ENCODE measurements at places on chromosomes 7 and 10. TPM values are rescaled to one million over a fixed set of nuclear protein-coding genes. Genes with fewer than 3 reads are reported as not detected.

DNA sequence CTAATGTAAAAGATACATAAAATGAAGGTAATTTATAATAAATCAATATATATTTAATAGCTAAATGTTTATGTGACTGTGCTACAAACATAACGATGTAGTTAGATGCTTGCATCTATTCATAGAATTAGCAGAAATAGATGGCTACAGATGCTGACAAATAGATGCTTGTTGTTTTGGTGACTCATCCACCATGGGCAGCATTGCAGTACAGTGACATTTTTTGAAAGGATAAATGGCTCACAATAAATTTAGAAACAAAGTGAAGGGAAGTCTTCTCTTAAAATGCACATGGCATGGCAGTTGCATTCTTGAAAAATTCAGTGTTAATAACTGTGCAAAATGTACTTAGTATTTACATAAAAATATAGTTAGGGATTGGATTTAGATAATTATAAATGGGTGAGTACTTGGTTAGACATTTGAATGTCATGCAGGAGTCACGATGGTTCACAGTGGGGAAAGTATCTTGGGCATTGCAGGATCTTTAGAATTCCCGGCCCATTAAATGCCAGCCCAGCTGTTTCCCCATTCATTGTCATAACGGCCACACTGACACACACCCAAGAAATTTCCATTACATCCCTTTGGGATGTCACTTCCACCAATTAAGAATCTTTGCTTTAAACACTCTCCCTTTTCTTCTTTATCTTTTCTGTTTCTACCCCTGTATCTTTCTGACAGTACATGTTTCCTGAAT lies 564.1 kb downstream of the ATRNL1 start:
- DNase-seq: no peak

DNA sequence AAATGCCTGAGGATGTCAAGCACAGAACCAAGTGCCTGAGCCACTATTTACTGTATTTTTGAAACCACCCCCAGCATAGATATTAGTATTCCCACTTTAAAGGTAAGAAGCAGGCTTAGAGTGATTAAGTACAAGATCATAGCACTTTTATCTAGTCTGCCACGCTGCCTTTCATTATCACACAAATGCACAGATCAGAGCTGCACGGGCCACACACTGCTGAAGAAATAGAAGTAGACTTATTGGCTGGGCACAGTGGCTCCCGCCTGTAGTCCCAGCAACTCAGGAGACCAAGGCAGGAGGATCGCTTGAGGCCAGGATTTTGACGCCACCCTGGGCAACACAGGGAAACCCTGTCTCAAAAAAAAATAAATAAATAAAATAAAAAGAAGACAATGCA lies 38.2 kb downstream of the NCAPG2 start:
- DNase-seq: no peak

GRM3 gene
- 22.1 TPM for total RNA-seq

DDX50 gene
- total RNA-seq: 51.8 TPM

GRCh38 chr7:157278791-157279724 lies 57.7 kb upstream of the DNAJB6 start:
- no peak for DNase-seq

TMEM213 gene
- total RNA-seq: not detected

DNA sequence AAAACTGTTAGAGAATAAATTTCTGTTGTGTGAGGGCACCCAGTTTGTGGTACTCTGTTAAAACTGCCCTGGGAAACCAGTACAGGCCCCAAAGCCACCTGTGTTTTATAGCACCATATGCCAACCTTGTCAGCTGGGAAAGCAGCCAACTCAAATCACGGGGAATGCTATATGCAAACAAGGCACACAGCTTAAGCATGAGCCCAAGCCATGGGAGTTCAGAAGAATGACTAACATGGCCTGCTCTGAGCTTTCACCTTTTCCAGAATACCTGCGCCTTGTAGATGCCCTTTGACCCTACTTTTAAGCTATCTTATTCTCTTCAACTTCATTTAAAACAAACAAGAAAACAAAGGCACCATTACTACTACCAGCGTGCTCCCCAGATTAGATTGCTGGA lies 5.5 kb upstream of the SLC25A13 start:
- no peak for DNase-seq

- DNase-seq: no peak
Observed at GRCh38 chr7:90723866-90724265, 127.7 kb downstream of the CDK14 start.

ABCA13 gene
- 0.66 TPM for total RNA-seq

PLAC9 gene
- total RNA-seq: 7.6 TPM

GRCh38 chr7:5872326-5872725 lies 8.3 kb upstream of the OCM start:
- peak; percentile 47 for DNase-seq

DNA sequence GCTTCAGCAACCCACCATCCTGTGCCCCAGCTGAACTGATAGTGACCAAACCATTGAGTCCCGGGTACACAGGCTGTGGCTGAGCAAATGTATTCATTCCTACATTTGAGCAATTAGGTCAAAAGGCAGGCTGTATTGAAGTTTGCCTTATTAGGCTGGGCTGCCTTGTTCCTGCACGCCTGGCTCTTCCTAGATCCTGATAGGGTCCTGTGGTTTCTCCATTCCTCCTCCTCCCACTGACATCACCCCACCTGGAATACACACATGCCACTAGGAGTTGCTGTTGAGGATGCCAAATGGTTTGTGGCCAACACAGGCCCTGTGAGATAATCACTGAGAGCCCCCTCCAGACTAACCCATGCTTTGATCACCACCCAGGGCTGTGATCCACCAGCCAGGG lies 66.4 kb upstream of the FGFR2 start:
- no peak for DNase-seq

DNA sequence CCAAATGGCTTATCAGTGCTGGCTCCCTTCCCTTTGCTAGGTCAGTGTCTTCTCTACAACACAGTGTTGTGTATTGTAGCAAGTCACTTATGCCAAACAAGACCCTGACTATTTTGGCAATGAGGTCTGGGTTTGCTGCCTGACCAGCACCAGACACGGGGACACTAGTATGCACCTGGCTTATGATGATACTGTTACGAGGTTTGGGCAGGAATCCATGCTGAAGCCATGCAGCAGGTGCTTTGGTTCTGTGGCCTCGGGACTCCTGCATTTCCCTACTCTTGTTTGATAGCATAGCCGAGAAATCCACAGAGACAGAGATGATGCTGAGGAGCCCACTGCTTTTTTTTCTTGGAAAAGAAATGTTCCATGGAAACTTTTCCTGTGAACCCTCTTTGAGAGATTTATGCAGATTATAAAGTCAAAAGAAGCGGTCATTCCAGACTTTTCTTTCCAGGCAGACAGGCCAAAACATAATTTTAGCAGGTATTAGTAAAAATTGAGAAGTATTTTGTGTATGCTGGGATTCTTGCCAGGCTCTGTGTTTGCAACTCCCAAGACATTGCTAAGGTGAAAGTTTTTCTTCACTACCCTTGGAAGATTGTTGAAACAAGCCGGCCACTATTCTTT lies 291.1 kb downstream of the BBS9 start:
- no peak for DNase-seq

GRCh38 chr7:25775999-25776743 lies 375.8 kb upstream of the NFE2L3 start:
- DNase-seq: peak; percentile 33

RBP4 gene
- 2.3 TPM for total RNA-seq

DNA sequence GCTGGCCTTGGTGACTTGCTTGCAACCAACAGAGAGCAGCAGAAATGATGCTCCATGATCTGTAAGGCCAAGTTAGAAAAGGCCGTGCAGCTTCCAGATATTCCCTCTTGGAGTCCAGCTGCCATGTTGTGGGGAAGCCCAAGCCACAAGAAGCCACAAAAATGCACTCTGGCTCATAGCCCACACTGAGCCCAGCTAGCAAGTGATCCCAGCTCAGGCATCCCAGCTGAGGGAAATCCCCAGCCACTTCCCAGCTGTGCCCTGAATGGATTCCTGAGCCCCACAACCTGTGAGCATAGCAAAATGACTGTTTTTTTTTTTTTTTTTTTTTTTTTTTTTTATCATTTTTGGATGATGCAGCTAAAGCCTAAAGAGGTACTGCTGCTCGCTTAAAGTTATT lies 11.1 kb upstream of the SDK1 start:
- no peak for DNase-seq

- DNase-seq: no peak
Observed at GRCh38 chr7:97847791-97848190, 24.4 kb downstream of the ASNS start.

DNA sequence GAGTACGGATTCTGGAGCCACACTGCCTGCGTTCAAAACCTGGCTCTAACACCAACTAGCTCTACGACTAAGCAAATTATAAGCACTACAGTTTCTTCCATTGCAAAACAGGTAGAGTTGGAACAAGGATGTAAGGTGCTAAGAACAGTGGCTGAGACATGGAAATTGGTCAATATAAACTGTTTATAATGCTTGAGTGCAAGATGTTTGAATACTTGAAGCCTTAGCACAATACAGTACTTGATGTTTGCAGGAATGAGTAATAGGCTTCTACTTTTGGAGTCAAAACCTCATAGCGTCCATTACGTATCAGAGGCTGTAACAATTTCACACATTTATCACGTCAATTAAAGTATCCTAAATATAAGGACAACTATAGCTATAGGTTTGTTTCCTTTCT lies 6.9 kb downstream of the NT5C2 start:
- DNase-seq: no peak

MAT1A gene
- 0.50 TPM for total RNA-seq

DNA sequence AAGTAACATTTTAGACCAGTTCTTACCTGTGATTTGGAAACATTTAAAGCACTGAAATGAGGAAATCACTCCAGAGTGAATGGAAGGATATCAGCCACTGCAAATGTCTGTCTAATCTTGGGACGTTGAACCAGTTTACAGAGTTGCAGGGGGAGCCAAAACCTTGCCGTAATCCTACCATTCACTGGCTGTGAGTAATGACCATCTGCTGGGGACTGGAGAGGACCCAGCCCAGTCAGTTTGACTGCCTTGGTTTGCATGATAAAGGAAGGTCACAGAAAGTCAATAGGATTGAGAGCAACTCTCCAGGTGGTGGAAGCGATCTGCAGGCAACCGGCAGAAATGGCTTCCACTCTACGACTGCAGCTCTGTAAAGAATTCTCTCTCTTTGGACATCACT lies 167.2 kb downstream of the AKR1D1 start:
- DNase-seq: peak; percentile 80

DNA sequence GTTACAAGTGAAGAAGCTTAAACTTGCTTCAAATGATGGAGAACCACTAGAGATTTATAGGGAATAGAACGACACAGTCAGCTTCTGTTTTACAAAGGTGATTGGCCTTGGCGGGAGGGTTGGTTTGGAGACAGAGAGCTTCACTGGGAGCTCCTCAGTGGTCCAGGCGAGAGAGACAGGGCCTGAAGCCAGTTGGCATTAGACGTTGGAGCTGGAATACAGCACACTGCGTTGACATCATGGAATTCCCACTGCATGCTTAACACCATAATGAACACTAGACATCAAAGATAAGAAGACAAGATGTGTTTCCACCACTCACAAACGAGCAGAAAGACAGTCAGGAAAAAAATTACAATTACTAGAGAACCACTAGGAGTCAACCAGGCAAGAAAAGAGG lies 67.8 kb downstream of the TBXAS1 start:
- no peak for DNase-seq

GRCh38 chr10:62498271-62498670 lies 124.1 kb downstream of the ZNF365 start:
- DNase-seq: no peak

DNA sequence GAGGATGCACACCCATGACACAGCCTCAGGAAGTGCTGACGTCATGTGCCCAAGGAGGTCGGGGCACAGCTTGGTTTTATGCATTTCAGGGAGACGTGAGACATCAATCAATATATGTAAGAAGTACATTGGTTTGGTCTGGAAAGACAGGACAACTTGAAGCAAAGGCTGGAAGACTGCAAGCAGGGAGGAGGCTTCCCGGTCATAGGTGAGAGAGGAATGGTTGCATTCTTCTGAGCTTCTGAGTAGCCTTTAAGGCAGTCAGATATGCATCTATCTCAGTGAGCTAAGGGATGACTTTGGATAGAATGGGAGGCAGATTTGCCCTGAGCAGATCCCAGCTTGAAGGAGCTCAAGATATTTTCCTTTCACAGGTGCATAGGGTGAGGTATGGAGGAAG lies 349.5 kb downstream of the TYW1 start:
- no peak for DNase-seq

DNA sequence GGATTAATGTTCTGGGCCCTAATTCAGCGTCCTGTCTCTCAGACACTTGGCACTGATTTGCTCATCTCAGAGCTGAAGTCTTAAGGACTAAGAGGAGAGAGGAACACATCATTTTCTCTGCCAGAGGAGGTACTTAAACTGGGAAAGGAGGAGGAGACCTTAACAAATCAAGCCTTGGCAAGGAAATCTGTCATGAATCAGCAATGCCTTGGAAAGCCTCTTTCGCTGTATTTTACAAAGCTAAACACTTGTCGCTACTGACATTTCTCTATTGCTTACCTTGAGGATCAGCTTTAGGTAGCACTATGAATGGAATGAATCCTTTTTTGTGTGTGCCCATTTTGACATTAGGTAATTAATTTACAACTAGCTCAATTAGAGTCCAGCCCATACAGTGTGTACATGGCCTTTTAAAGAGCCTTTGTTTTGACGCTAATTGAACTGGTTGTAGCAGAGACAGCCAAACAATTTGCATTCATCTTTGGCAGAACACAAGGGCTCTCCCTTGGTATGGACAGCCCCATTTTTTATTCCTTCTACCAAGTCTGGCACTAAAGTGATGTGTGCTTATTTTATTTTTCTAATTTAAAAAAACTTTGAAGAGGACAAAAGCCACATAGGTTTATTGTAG lies 37.4 kb downstream of the AUTS2 start:
- no peak for DNase-seq

- DNase-seq: no peak
Observed at GRCh38 chr7:100590077-100590737, 4.1 kb downstream of the FBXO24 start.

DNA sequence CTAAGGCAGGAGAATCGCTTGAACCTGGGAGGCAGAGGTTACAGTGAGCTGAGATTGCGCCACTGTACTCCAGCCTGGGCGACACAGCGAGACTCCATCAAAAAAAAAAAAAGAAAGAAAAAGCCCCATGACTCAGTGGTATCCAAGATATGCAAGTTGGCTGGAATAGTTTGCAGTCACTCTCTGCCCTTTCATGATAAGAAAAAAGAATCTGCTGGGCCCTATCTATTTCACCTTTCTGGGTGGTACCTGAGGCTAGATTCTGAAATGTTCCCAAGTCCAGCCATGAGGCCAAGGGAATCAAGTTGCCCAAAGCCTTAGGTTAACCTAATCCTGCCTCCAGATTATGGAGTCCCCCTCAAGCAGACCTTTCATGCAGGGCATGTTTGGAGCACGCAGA lies 24.3 kb downstream of the NKX2-3 start:
- no peak for DNase-seq

STEAP2 gene
- total RNA-seq: 8.2 TPM

ANTXRL gene
- total RNA-seq: 0.06 TPM

CASTOR2 gene
- 21.0 TPM for total RNA-seq

CCAR1 gene
- total RNA-seq: 31.2 TPM

DNA sequence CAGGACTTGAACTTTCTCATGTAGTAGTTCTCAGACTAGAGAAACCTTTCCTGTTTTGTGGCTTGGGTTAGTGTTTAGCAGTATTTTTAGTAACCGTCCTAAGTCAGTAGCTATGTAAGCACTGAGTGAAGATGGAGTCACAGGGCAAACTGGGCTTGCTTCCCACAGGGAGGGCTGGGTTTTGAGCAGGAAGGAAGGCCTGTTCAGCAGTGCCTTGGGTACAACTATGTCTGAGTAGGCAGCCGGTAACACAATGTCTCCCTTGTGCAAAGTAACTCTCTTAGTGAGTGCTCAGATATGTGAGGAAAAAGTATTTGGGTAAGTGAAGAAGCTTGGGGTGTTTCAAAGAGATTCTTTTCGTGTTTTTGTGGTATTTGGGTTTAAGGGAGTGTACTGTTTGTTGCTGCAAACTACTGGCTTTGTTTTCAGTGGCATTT lies 96.4 kb downstream of the CCSER2 start:
- peak; percentile 77 for DNase-seq
